ENCODE measurements at places on chromosomes 6 and 20.

- DNase-seq = no peak
Observed at GRCh38 chr6:51720327-51720726, 367.1 kb downstream of the PKHD1 start.

GRCh38 chr6:32191696-32192607, 491 bp downstream of the GPSM3 start:
- DNase-seq = no peak

- DNase-seq = no peak
Observed at GRCh38 chr6:140581601-140582000, 1207.2 kb upstream of the CITED2 start.

GRCh38 chr6:90217506-90218127, 79.0 kb downstream of the BACH2 start:
- no peak for DNase-seq

DNA sequence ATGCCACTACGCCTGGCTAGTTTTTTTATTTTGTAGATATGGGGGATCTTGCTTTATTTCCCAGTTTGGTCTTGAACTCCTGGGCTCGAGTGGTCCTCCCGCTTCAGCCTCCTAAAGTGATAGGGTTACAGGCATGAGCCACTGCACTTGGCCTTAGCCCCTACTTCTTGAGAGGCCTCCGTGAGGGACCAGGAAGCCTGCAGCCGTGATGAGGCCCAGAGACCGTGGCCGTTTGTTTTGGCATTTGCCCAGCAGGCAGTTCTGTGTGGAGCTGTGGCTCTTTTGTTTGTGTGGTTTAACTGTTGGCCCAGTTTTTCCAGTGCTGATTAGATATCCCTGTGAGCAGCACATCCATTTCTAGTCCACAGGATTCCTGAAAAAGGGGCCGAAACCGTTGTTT, 39.8 kb downstream of the SRSF3 start:
- DNase-seq = no peak

DNA sequence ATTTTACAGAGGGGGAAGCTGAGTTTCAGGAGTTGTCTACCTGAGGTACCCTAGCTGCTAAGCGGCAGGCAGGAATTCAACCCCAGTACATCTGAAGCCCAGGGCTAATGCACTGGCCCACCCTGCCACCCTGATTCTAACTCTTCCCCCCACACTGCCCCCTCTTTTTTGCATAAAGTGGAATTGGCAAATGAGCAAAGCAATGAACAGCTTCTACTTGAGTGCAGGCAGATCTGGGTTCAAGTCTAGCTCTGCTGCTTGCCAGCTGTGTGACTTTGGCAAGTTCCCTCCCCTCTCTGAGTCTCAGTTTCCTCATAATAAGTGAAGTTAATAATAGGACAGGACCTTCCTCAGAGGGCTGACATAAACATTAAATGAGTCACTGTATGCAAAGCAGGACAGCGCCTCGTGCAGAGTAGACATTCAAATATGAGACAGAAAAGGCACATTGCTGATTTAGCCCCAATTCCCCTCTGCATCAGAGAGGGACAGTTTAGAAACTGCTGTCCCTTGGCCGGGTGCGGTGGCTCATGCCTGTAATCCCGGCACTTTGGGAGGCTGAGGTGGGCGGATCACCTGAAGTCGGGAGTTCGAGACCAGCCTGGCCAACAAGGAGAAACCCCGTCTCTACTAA, 4.7 kb downstream of the ADA start:
- no peak for DNase-seq

DNA sequence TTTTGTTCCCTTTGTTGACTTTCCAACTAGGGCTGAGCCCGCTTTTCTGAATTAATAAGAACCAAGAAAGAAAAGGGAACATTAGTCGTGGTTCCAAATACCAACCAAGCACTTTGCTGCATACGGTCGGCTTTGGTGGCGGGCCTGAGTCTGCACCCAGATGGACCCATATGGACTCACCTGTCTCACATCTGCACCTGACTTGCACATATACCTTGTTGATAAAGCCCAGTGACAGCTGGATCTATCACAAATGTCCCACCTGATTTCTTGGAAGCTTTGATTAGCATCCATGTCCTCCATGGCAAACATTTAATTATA, 39.0 kb downstream of the TPD52L1 start:
- DNase-seq = no peak
